Stimulated activated CD8-positive, alpha-beta memory T cell treated with anti-CD3 and anti-CD28 coated beads, Interleukin-15, amount 100 ng/mL, for 1 hour (primary cell): ENCODE measurements at places on chromosomes 13 and 19.

GRCh38 chr13:85277748-85278147 lies 521.5 kb downstream of the SLITRK6 start:
- DNase-seq = no peak

- no peak for DNase-seq
These were observed 17.3 kb downstream of the UPF1 start for GRCh38 chr19:18848878-18849661.

DNA sequence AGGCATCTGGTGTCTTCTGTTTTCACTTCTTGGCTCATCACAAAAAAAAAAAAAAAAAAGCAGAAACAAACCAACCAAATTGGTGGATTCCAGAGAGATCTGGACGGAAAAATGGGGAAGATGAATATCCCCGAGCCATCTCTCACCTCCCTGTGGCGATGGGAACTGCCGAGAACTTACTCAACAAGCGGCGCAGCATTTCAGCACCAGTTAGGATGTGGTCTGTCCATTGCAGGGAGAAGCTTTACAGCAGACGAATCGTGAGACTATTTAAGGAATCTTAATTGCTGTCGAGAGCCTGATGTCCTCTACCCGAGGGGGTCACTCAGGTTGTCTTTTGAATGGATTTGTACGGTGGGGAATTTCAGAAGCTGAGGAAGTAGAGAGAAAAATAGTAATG lies 17.3 kb upstream of the KDM4B start:
- no peak for DNase-seq

- DNase-seq = no peak
These were observed 3.8 kb downstream of the KCTD12 start for GRCh38 chr13:76882431-76882830.

DNA sequence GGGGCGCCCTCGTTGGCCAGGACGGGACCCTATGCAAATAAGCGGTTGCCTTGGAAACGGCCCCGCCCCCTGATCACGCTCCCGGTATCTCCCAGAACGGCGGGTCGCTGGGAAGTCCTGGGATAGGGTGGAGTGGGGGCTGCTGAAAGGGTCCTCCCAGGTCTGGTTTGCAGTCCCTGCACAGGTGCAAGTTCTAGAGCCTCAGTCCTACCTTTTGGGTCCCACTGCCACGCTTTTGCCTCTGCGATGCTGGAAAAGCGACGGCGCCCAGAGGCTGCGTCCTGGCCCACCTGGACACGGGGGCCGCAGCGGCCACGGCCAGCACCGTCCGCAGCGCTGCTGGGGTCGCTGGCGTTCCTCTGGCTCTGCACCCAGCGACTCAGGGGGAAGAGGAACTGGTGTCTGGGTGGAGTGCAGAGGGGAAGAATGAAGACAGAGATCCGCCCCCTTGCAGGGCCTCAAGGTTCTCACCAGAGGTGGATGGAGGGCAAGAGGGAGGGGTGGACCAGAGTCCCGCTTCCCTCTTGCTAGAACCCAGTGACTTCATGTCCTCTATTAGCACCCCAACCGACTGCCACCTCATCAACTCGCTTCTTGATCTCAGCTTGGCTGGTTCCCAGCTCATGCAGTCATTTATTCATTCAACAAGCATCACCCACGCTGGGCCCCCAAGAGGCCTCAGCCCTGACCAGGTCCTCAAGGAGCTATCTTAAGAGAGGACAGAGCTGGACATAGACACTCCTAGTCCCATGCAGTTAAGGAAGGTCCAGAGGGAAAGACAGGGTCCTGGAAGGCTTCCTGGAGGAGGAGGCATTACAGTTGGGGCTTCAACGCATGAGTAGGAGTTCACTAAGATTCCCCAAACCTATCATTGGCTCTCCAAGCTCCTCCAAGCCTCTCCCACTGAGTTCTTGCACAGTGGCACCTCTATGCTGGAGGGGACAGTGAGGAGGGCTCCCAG lies at the start of gene LRRC25:
TSS of gene LRRC25 (minus strand) at position 381 of the 961 bp plus-strand sequence. CDS start 659 bp downstream, outside the sequence.
- no peak for DNase-seq

GRCh38 chr13:50687545-50687944 lies 155.9 kb downstream of the DLEU7 start:
- DNase-seq = no peak

DNA sequence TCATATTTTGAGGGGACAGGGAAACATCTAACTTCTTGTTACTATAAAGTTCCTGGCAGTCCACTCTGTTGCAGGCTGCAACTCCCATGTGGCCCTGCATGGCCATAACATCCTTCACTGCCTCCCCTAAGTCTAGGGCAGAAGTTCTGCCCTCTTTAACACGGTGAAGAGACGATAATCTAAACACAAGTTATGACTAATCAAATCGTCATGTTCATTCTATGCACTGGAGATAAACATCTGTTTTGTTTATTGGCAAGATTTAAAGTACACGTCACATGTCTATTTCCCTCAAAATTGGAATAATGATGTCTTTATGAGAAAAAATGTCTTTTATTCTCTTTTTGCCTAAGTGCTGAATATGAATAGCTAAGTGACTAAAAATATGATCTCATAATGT lies 1629.4 kb downstream of the PCDH9 start:
- no peak for DNase-seq

DNA sequence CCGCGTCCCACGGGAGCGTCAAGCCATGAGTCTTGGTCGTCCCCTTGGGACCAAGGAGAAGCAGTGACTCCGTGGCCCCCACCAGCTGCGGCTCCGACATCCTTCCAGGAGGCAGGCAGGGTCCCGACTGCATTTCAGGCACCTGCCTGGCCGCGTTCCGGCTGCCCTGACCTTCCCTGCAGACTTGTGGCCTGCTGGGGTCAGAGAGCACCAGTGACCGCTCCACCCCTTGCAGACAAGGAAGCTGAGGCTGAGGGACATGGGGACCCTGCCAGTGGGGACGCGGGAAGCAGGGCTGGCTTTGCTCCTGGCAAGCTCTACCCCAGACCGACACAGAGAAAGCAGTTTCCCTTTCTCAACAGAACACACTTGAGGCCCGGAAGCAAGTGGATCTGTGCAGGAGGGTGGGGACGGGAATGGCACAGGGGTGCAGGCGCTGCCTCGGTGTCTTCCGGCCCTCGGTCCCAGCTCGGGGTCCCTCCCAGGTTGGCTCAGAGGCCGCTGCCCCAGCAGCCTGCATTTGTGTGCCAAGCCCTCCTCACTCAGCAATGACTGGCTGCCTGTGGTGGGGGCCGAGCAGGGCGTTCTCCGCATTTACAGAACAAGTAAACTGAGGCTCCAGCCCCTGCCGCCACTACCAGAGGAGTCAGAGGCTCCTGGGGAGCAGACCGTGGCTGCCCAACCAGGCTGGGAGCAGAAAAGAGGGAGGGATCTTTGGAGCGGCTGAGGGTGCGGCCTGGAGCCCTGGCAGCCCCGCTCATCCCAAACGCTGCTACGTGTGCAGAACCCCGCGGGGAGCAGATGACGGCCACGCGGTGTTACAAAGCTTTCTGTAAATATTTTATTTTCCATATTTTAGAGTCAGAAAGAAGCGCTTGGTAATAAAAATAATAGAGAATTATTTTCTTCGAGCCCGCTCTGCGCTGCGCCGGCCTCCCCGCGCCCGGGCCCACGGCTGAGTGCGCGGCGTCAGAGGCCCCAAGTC lies 43.9 kb downstream of the GAS6 start:
- DNase-seq = no peak

DNA sequence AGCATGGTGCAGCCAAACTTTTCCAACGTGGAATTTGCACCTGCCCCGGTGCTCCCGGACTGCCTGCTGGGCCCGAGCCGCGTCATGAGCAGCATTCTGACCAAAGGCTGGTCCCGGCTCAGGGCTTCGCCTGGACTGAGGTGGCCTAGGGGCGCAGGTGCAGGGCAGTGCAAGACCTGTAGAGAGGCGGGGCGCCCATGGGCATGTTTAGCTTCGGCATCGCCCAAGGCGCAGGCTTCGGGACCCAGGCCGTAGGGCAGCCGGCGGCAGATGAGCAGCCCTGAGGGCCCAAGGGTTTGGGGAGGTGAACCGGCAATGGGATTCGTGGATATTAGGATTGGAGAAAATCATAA lies 23.8 kb downstream of the LRFN3 start:
- DNase-seq = no peak

DNA sequence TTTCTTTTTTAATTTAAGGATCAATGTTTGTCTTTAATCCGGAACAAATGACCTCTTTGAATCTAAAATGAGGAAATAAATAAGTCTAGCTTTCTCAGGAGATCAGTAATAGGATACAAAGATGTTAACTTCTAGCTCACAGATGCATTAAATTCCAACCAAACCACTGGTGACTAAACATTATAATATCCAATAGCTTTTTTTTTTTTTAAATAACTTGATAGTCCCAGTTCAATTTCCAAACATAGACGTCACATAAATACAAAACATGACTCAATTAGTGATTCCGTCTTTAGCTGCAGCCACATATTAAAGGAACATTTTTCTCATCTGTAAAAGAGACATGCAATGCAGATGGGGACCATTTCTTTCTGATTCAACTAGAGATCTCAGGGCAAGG lies 390.5 kb upstream of the PCDH9 start:
- DNase-seq = no peak

DNA sequence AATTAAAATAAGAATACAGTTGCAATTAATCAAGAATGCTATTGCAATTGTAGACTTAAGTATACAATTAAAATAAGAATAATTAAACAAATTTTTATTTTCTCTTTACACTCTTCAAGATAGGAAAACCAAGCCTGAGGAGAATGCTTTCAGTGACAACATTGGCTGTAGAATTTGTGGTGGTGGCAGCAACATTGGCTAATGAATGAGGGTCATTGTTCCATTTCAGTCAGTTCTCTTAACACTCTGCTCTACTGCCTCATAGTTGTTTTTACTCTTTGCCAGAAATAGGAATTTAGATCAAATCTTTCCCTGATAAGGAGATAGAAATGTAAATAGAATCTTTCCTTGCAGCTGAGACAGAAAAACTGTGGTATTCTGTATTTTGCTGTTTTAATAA lies 391.6 kb downstream of the PCDH20 start:
- DNase-seq = no peak

GRCh38 chr13:28100150-28101121 lies at the start of gene FLT3:
Gene FLT3, minus strand, starts transcription at chr13:28100576. Its CDS starts 66 bp downstream, at chr13:28100510.
- no peak for DNase-seq

DNA sequence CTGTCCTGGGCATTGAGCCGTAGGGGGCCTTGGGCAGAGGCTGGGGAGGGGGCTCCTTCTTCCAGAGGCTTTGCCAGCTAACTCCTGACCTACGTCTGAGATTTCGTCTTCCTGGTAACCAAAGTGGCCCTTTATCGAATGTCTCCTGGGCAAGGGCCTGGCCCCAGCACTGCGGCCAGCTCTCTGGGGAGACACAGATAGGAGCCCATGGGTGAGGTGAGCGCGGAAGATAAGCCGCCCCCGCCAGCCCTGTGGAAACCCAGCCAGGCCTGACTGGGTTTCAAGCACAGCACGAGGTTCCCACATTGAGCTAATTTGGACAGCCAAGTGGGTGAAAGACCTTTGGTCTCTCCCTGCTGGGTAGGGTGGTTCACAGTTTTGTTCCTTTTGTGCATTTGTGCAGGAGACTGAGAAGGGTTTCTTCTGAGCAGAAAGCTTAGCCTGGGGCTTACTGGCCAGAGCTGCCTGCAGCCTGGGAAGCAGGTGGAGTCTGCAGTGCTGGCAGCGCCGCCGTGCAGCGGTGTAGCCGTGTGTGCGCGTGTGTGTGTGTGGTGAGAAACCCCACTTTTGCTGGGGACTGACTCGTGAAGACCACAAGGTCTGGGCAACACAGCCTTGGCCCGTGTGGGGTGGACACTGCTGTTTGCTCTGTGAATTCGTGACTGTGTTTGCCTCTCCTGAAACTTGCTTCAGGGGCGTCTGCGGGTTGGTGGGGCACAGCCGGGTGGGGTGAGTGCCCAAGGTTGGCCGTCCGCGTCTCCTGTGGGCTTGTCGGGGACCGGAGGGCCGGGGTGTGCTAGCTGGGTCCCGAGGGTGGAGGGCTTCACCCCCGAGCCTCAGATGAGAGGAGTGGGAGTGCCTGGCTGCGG lies 2.5 kb downstream of the BSG start:
- DNase-seq = no peak

- no peak for DNase-seq
These were observed 16.0 kb downstream of the UPF1 start for GRCh38 chr19:18847549-18848463.

GRCh38 chr13:111547726-111548273 lies 227.4 kb downstream of the TEX29 start:
- no peak for DNase-seq

- no peak for DNase-seq
These were observed 4.8 kb downstream of the RUBCNL start for GRCh38 chr13:46382224-46382623.
